Activated naive CD8-positive, alpha-beta T cell treated with anti-CD3 and anti-CD28 coated beads, Interleukin-2, amount 50 U/mL, for 16 hours (primary cell): ENCODE measurements at places on chromosomes 4 and X.

DNA sequence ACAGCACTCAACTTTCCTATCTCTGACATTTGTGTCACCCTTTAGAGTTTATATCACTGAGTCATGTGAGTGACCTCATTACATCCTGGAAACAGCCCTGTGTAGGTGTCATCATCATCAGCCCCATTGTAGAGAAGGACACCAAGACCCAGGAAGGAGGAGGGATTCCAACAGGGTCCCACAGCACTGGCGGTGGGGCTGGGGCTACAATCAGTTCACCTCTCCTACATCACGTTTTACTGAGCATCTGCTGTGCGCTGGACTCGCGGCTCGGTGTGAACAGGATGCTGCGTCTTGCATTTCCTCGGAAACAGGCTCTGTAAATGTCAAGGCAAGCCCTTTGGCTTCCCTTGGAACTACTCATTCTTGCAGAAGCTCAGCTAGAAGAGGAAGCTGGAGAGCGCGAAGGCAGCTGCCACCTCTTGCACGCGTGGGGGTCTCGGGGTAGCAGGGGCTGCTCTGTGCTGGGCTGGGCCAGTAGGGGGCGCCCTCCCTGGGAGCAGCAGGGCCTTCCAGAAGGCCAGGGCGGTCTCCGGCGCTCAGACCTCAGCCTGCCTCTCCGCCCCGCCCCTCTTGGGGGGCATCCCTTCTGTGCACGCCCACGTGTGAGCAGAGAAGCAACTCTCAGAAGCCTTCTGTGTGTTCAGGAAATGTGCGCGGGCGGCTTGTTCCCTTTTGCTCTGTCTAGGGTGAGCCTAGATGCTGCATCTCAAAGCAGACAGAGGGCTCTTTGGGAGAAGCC, 29.0 kb downstream of the REELD1 start:
- DNase-seq: peak; percentile 17

- no peak for DNase-seq
These were observed 330.0 kb downstream of the HNRNPD start for GRCh38 chr4:82043809-82044137.

GRCh38 chr4:164701665-164702064, 52.3 kb upstream of the SMIM31 start:
- no peak for DNase-seq

DNA sequence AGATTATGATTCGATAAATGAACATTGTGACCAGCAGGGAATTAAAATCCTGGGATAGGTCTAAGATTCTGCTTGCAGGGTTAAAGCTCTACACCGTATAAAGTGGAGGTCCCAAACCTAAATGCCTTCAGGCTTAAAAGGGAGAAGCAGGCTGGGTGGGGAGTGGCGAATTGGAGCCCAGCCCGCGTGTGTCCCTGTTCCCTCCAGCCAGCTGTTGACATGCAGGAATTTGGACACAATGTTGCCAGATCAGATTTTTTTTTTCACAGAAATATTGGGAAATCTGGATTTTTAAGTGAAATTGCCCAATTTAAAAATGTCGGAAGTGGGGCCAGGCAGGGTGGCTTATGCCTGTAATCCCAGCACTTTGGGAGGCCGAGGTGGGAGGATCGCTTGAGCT, 60.5 kb downstream of the ELF4 start:
- no peak for DNase-seq

GRCh38 chrX:110409925-110410324, 51.3 kb downstream of the RTL9 start:
- no peak for DNase-seq

DNA sequence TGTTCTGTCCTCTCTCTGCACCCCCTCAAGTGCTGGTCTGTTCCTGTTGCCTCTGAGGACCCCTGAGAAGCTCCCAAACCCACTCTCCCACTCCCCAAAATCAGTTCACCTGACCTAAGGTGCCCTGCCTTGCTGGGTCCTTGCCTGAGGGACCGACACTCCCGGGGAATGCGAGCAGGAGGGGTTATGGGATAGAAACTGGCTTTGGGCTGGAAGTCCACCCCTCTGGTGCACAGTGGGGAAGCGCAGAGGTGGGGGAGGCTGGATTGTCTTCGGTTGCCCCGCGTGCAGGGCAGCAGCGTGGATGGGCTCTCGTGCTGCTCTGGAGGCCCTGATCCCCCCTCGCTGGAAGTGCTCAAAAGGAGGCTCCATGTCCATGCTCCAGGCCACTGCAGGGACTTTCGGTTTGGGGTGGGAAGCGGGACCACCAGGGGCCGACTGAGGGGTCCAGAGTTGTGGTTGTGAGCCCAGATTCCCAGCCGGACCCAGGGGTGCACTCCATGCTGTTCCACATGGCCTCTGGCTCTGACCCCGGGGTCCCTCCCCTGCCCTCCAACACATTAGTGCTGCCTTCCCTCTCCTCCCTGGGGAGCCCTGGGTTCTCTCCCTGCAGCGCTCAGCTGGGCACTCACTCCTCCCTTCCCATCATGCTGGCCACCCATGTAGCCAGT, 7.6 kb downstream of the SORCS2 start:
- DNase-seq: no peak

GRCh38 chr4:76881375-76881774, 16.6 kb downstream of the SOWAHB start:
- DNase-seq: no peak

DNA sequence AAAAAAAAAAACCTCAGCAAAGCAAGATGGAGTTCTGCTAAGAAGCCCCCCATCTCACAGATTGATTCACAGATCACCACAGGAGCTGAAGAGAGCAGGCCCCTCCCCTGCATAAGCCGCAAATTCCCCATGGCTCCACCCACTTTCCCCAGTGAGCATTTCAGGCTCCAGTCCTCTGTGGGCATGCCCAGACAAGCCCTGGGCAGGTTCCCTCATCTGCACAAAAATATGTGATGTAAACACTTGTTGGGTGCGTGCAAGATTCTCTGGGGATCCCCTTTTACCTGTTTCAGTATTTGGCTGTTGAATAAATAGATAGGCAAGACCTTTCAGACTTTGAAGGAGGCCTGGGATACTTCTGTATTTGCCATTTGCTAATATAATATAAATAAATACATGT, 514.3 kb downstream of the PCDH7 start:
- no peak for DNase-seq

GRCh38 chr4:148004228-148004857, 272.5 kb downstream of the ARHGAP10 start:
- no peak for DNase-seq

GRCh38 chrX:137651647-137652046, 85.7 kb downstream of the ZIC3 start:
- no peak for DNase-seq

DNA sequence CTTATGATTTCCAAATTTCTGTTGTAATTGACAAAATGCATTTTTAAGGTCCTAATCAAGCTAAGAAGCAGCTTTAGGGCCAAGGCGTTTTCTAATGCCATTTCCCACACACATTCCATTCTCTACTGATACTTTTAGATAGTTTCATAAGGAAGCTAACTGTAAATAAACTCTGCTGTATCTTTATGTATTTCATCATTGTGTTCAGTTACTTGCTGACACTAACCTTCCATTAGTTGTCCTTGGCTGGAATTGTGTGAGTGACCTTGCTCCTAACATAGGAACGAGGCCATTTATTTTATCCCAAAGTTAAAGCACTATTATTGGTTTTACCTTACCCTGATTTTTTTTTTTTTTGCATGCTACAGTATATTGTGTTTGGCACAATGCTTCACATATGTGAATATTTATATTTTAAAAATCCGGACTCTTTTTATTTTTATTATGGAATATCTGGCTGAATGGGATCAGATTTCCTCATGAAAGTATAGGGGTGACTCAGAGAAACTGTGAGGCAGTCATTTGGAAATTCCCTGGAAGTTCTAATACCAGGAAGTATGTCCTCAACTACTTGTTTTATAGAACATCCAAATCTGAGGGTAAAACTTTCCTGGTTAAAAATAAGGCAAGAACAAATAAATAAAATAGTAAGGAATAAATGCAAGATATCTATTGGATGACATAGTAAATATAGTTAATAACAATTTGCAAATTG, 62.7 kb upstream of the SORBS2 start:
- DNase-seq: no peak

- no peak for DNase-seq
These were observed 113.8 kb upstream of the WDR17 start for GRCh38 chr4:175951794-175952193.

DNA sequence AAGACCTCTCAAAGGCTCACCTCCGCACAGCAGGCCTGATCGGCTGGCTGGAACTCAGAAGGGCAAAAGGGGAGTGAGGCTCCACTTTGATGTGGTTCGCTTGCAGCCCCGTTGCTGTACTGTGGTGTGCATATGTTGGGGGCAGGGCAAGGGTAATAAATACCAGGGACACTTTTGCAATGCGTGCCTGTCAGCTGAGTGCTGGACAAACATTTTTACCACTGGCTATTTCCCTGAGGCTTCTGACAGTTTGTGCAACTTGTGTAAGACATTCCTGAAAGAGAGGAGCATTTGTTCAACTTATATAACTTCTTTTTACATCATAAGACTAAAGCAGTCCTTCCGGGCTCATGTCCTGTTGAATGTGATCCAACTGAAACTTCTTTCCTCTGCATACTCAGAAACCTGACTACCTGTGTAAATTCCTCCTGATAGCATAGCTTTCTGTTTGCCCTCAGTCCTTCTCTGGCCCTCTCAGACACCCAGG, 82.3 kb downstream of the SPRY1 start:
- DNase-seq: no peak

DNA sequence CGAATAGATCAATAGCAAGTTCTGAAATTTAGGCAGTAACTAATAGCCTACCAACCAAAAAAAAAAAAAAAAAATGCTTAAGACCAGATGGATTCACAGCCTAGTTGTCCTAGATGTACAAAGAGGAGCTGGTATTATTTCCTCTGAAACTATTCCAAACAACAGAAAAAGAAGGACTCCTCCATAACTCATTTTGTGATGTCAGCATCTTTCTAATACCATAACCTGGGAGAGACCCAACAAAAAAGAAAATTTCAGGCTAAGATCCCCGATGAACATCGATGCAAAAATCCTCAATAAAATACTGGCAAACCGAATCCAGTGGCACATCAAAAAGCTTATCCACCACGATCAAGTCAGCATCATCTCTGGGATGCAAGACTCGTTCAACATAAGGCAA, 1557.9 kb downstream of the C4orf33 start:
- no peak for DNase-seq

- no peak for DNase-seq
These were observed 16.0 kb upstream of the PAPSS1 start for GRCh38 chr4:107736037-107736436.

DNA sequence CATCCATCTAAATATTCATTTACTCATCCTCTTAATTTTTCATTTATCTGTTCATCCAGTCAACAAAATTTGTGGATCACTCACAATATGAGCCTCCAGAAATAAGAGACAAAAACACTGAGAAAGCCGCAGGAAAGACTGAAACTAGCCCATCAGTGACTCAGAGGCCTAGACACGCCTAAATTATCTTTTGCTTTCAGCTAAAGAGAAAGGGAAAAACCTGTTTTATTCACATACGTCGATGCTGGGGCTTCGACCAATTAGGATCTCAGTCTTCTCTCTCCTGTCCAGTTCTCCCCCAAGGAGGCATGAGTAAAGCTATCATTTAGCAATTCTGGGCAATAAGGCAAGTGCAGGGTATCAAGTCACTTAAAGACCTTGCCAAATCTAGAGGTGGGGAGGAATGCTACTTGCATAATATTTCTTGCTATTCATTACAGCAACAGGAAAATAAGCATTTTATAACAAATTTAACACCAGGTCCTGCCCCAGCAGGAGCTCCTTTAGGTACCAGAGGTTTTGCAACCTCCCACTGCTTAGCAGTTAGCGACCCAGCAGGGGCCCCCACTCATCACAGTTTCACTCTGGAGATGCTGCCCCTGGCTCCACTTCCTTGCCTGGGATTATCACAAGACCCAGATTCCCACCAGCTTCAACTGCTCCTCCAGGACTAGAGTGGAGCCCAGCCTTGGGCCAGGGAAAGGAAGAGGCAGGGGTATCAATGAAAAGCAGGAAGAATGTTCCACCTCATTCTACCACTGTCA, 30.1 kb upstream of the TMEM154 start:
- DNase-seq: no peak

DNA sequence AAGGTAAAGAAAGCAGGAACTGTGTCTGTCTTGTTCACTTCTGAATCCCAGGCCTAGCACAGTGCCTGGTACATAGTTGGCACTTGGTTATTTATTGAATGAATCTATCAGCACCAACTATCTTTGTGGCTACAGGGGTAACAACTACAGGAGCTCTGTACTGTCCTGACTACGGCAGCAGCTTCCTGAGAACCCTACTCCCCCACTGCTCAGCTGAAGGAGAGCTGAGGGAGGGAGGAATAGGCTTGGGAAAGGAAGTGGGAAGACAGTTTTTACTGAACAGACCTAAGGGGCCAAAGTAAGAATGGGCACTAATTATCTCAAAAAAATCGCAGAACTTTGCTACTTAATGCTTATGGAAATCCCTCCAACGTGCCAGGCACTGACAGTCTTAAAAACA, 156.1 kb upstream of the RAPGEF2 start:
- no peak for DNase-seq

DNA sequence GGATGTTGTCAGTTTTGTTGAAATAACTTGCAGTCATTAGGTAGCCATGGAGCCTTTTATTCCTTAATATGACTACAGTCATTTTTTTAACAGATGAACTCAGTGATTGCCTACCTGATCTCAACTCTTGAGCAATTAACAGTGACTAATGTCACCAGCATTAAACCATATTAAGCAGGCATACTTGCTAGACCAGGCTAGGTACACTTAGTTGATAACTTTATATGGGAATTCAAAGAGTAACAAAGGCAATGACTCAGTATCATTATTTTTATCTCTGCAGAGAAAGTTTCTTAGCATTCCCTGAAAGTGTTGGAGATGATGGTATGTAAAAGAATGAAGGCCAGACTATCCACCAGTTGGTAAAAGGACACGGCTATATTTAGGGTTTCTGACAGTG, at the start of gene C4orf54:
TSS of gene C4orf54 (minus strand) at position 31 of the 400 bp plus-strand sequence. CDS start 3,180 bp downstream, outside the sequence.
- no peak for DNase-seq

DNA sequence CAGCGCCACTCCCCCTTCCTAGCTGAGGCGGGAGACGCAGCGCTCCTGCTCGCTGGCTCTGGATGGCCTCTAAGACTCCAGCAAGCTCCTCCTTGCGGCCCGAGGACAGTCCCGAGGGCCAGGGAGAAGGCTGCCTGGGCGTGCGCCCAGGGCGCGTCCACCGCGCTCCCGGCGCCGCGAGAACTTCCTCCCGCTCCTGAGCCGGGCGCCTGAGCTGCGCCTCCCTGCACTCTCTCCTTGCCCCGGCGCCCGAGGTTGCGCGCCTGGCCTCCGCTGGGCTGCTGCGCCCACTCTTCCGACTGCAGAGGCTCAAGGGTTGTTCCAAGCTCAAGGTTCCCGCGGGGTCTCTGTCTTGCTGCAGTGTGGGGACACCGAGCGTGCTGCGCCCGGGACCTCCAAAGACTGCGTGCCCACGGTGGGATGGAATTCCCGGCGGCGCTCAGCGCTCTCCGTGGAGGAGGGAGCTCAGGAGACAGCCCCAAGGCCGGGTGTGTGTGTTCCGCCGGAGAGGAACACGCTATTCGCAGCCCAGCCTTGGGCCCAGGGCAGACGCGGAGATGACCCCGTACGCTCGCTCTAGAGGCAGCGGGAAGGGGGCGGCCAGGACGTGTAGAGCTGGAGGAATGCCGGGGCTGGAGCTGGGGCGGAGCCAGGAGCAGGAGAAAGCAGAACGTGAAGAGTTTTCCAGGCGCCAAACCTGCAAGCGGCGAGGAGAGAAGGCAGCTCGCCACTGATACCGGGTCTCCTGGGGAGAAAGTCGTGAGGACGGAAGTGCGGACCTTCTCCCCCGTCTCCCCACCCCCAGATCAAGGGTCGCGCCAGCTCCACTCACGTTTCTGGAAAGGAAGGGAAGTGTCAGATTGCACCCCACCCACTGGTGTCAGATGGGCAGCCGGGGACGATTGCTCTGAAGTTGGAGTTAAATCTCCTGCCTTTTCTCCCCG, at the start of gene ARHGAP6:
TSS of gene ARHGAP6 (minus strand) at position 753 of the 944 bp plus-strand sequence. CDS start 1,092 bp downstream, outside the sequence.
- no peak for DNase-seq
